Neural progenitor cell (in vitro differentiated cells): ENCODE measurements at places on chromosomes 16 and 17.

- DNase-seq = peak; percentile 90
Observed at GRCh38 chr16:15782573-15783365, 74.1 kb downstream of the MYH11 start.

- DNase-seq = no peak
Observed at GRCh38 chr16:17965133-17965900, 371.2 kb downstream of the NPIPA8 start.

DNA sequence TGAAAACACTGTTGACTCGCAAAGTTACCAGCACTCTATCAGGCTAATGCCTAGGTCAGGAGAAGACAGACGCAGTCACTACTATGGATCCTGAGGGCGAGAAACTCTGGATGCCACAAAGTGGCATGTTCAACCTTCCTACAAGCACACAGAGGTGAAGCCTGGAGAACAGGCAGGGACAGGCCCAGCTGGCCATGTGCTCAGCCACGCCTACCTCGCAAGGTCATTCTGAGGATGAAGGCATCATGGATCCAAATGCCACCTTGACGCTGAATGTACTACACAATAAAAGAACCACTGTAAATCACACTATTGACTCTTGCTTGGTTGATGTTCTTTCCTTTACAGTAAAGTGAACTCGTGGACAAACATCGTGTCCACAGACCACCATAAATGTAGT is 85.8 kb downstream of the ANKRD11 start:
- no peak for DNase-seq

- DNase-seq = no peak
Observed at GRCh38 chr16:21565861-21566669, 33.3 kb upstream of the METTL9 start.

DNA sequence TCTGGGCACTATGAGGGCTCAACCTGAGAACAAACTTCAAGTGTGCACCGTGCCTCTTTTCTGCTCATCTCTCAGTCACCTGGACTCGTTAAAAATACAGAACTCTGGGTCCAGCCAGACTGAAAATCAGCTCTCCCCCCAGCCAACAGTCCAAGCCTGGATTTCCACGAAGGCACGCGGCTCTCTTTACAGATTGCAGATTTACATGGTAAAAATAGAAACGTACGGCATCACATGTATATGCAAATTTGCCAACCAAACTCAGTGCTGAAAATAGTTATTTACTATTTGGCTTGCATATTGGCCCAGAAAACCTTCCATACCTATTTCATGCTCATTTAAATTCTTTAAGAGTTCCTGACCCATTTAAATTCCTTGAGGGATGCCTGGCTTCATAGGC is 315.8 kb downstream of the MAF start:
- no peak for DNase-seq

DNA sequence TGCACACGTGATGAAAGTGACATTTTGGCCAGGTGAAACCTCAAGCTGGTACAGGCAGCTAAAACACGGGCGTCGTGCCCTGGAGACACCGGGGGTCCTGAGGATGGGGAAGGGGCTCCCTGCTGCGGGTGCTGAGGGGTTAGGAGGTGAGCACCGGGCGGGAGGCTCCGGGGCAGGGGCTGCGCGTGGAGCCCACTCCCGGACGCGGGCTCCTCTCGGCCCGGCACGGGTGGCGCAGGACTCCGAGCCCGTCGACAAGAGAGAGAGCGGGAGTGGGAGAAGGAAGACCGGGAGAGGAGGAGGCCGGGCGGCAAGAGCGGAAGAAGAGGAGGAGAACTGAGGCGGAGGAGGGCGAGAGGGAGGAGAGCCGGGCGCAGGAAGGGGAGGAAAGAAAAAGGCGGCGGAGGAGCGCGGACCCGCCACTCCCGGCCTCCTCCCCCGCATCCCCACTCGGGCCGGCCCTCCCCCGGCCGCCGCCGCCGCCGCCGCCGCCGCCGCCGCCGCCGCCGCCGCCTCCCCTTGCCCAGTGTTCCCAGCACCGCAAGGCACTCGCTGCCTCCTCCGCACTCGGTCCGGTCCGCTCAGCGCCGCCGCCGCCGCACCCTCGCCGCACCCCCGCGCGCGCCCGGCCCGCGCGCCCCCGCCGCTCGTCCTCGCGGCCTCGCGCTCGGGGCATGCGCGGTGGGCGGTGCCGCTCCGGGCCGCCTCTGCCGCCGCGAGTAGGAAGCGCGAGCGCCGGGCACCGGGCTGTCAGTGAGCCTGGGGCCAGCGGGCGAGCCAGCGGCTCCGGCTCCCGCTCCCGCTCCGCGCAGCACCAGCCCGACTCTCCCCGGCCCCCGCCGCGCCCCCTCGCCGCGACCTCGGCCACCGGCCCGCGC is at the start of gene PRKCA:
Gene PRKCA, plus strand, starts transcription at position 750 of the 878 bp plus-strand sequence.
- DNase-seq = peak; percentile 92

GRCh38 chr16:23509782-23510163 is 521 bp downstream of the GGA2 start:
- DNase-seq = peak; percentile 87

GRCh38 chr16:2190659-2191445 is 5.6 kb downstream of the CASKIN1 start:
- no peak for DNase-seq

- no peak for DNase-seq
Observed at GRCh38 chr16:85555719-85556455, 57.2 kb upstream of the GSE1 start.

GRCh38 chr16:83973077-83973476 is 5.0 kb downstream of the NECAB2 start:
- no peak for DNase-seq

DNA sequence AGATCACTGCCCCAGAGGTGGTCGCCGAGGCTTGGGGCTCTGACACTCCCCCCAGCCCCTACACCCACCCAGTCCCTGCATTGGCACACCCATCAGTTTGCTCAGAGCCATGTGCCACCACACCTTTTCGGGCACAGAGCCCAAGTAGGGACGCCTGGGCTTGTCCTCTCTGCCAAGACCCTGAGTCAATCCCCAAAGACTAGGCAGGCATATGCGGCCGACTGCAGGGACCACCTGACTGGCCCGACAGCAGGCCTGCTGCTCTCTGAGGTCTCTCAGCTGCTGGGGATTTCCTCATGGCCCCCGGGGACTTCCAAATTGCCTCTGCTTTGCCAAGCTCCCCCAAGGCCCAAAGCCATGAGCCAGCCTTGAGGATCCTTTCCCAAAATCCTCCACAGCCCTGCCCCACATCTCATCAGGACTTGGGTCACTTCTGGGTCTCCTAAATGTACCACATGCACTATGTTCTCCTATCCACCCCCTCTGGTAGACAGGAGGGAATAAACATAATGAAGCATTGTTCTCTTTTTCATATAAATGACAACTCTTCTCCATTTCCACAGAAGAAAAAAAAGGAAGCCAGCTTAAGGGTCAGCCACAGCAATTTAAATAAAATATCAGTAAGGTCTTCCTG is 30.6 kb downstream of the MYO18A start:
- no peak for DNase-seq

GRCh38 chr16:51651061-51651466 is 500.0 kb upstream of the SALL1 start:
- peak; percentile 61 for DNase-seq

GRCh38 chr17:48542114-48542656 is 2.7 kb downstream of the HOXB2 start:
- DNase-seq = peak; percentile 39

- peak; percentile 80 for DNase-seq
Observed at GRCh38 chr17:79832218-79833109, 6.8 kb downstream of the CBX4 start.

GRCh38 chr16:79430191-79430678 is 170.3 kb downstream of the MAF start:
- DNase-seq = no peak

DNA sequence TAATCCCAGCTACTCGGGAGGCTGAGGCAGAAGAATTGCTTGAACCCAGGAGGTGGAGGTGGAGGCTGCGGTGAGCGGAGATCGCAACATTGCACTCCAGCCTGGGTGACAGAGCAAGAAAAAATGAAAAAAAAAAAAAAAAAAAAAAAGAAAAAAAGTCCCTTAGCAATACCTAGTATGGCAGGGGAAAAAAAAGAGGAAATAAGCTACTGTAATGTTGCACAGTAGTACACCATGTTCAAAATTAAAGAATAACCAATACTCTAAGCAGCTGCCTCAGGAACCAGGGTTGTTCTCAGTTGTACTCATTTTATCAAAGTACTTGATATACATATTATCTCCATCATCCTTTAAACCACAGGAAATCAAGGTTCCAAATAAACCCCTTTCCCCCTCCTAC is 17.3 kb upstream of the TXNDC11 start:
- DNase-seq = no peak

DNA sequence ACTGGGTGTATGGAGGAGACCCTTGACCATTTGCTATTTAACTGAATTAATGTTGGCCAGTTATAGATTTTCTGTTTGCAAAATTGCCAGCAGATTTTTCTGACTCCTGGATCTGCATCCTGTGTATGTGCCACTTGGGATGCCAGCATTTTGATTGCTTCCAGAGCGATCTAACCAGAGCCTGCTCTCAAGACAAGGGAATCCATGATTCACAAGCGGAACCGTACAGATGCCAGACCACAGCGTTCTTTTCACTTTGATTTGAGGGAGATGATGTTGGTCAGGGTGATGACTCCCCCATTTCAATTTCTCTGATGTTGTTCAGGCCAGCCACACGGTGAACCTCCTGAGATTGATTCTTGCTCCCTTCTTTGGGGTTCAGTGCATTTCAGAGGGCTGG is 228.7 kb downstream of the CDH13 start:
- DNase-seq = no peak

DNA sequence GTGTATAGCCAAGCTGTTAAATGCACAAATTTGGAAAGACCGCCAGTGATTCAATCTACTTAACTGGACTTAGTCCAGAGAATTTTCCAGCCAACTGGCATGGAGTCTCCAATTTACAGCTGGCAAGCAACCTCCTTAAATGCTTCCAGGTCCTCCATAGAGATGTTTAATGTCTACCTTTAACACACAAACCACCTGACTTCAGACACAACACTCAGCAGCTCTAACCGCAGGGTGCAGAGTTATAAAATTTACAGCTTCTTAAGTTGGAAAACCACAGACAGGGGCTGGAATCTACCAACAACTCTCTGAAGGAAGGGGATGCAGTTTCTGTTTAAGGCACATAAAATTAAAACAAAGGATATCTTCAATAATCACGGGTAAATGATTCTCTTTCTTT is 106.9 kb downstream of the SYCE1L start:
- no peak for DNase-seq

GRCh38 chr17:43010667-43011308 is 4.2 kb downstream of the IFI35 start:
- no peak for DNase-seq

DNA sequence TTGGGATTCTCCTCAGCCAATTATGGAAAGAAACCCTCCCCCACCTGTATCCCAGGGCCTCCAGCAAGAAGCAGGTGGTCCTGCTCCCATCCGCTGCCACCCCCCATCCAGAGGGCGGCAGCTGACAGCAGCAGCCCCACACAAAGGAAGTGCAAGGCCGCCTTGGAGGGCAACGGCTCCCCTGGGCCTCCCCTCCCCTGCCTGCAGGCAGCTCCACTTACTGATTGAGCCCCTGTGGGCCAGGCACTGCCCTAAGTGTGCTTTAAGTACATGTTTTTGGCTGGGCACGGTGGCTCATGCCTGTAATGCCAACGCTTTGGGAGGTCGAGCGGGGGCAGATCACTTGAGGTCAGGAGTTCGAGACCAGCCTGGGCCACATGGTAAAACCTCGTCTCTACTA is 257.6 kb downstream of the PARN start:
- peak; percentile 28 for DNase-seq

DNA sequence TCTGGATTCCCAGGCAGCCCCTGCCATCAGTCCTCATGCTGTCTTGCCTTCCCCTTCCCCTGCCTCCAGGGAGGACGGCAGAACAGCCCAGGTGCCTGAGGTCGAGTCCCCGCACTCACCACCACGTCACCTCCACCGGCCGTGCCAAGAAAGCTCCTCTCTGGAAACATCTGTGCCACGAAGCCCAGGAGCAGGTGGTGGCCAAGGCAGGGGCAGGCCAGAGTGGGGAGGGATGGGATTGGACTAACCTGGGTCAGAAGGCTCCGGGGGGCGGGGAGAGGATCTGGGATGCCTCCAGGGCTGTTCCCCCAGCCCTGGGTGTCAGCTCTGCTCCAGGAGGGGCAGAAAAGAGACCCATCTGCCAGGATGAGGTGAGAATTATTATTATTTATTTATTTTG is 7.4 kb upstream of the DPEP1 start:
- no peak for DNase-seq

- peak; percentile 47 for DNase-seq
Observed at GRCh38 chr17:81471818-81472456, 40.7 kb downstream of the ACTG1 start.

DNA sequence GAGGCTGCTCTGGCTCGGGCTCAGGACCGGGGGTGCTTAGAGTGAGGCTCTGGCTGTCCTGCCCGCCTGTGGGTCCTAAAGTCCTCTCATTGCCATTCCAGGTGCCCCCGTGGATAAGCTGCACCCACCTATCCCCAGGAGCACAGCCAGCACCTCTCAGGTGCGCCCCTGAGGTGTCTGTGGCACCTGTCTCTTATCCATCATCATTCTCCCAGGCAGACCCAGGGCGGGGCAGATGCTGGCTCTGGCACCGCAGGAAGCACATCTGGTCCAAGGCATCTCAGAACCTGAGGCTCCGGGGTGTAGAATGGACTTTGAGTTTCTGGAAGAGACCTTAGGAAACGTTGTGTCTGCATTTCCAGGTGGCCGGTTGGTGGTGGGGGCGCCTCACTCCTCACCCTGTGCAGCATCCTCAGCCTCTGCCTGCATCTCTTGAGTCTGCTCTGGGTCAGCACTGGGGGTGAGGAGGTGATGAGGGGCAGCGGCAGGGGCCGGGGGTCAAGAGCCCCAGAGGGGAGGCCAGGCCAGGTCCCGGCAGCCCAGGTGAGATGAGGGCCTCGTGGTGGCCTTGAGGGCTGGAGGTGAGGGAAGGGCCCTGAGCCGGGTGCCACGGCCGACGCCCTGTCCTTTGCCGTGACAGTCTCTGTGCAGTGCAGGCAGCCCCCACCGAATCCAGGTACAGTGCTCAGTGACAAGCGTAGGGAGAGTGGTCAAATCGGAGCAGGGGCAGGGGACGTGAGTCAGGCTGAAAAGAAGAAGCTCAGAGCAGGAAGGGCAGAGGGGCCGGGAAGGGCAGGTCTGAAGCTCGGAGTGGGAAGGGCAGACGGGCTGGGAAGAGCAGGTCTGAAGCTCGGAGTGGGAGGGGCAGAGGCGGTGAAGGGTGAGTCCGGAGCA is 173.5 kb downstream of the NPIPB11 start:
- no peak for DNase-seq

DNA sequence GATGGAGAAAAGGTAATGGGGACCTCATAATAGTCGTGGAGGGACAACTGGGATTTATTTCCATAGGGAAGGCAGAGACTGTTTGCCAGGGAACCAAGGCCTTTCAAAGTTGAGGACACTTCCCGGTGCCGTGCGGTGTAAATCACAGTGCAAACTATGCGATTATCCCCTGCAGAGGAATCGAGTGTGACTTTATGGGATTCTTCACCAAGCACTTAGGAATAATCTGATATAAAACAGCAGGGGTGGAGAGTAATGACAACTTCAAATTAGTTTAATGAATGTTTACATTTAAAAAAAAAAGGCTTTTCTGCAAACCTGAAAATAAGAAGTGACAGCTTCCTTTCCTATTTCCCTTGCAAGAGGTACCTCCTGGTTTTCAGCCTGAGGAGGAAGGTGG is 538.2 kb downstream of the MAF start:
- no peak for DNase-seq
